Suprapubic skin (tissue), 4 donors: ENCODE measurements at places on chromosomes 7 and 10. TPM values are rescaled to one million over a fixed set of nuclear protein-coding genes. Genes with fewer than 3 reads are reported as not detected.

Gene PNLIPRP3
- total RNA-seq: 47.5 TPM

Gene CCL24
- 2.6 TPM for total RNA-seq

Gene KAT6B
- 47.6 TPM for total RNA-seq

Gene AMZ1
- not detected for total RNA-seq

Gene CLEC2L
- total RNA-seq: not detected

GRCh38 chr7:101731502-101732084 lies 85.8 kb upstream of the CUX1 start:
- no peak overlapping the region for H3K27ac ChIP-seq
- no peak for DNase-seq
- no peak overlapping the region for H3K4me3 ChIP-seq
- peaks cover 11% of the 10 kb centered on the region for H3K4me1 ChIP-seq
- H3K36me3 ChIP-seq: no peaks in the 10 kb centered on the region

GRCh38 chr7:45085619-45086200 lies 3.1 kb downstream of the NACAD start:
- H3K4me3 ChIP-seq: no peak overlapping the region
- peaks cover 13% of the 10 kb centered on the region for H3K4me1 ChIP-seq
- H3K27me3 ChIP-seq: peaks cover 5% of the 10 kb centered on the region
- DNase-seq: no peak
- no peaks in the 10 kb centered on the region for H3K36me3 ChIP-seq

GRCh38 chr10:68784476-68784875 lies 42.9 kb upstream of the STOX1 start:
- H3K4me3 ChIP-seq: no peak overlapping the region
- H3K4me1 ChIP-seq: no peaks in the 10 kb centered on the region
- no peak for DNase-seq
- H3K27ac ChIP-seq: no peak overlapping the region

DNA sequence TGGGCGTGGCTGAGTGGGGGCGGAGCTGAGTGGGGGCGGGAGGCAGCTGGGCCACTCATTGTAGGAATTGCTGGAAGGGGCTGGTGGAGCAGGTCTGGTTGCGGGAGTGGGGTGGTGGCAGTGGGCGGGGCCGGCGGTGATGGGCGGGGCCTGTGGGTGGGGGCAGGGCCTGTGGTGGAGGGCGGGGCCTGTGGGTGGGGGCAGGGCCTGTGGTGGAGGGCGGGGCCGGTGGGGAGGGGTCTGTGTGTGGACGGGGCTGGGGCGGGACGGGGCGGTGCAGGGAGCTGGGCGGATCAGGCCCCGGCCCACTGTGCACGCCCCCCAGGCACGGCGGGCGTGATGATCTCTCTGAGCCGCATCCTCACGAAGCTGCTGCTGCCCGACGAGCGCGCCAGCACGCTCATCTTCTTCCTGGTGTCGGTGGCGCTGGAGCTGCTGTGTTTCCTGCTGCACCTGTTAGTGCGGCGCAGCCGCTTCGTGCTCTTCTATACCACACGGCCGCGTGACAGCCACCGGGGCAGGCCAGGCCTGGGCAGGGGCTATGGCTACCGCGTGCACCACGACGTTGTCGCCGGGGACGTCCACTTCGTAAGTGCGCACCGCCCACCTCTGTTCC lies 14.0 kb downstream of the SLC29A4 start:
- H3K4me3 ChIP-seq: peak overlapping the region; percentile 18
- H3K36me3 ChIP-seq: no peaks in the 10 kb centered on the region
- peaks cover 4% of the 10 kb centered on the region for H3K27me3 ChIP-seq
- H3K27ac ChIP-seq: no peak overlapping the region
- no peak for DNase-seq

DNA sequence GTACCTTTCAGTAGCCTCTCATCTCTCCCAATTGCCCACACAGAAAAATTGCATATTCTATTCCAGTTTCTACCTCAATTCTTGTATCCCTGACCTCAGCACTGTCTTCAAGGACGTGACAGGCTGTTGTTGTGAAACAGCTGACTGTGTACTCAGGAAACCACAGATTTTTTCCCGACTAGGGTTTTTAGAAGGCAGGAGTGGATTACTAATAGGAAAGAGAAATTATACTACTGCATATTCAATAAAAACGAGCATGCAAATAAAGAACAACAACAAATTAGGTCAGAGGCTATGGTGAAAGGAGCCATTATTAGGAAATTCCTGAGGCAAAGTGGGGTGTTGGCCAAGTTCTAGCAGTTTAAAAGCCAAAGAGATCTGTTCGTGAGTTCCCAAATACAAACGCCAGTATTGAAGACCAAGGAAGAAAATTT lies 93.4 kb downstream of the DOCK4 start:
- no peak overlapping the region for H3K4me3 ChIP-seq
- no peaks in the 10 kb centered on the region for H3K36me3 ChIP-seq
- DNase-seq: peak; percentile 66
- peak overlapping the region; percentile 77 for H3K27ac ChIP-seq

GRCh38 chr7:109336531-109336930 lies 766.9 kb downstream of the DNAJB9 start:
- no peaks in the 10 kb centered on the region for H3K27me3 ChIP-seq
- no peaks in the 10 kb centered on the region for H3K4me1 ChIP-seq
- H3K4me3 ChIP-seq: no peak overlapping the region
- no peak for DNase-seq
- no peaks in the 10 kb centered on the region for H3K36me3 ChIP-seq
- no peak overlapping the region for H3K27ac ChIP-seq

DNA sequence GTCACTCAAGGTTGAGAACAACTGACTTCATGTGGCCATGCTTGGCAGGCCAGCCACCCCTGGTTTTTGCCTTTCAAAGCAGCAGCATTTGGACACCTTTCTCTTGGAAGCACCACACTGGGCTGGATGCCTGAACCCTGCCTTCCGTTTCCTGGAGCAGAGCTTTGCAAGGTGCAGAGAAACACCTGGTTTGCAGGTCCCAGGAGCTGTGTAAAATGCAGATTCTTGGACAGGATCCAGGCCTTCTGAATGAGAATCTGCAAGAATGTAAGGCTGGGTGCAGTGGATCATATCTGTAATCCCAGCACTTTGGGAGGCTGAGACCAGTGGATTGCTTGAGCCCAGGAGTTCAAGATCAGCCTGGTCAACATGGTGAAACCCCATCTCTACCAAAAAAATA lies 18.0 kb upstream of the DUSP5 start:
- no peaks in the 10 kb centered on the region for H3K4me1 ChIP-seq
- H3K36me3 ChIP-seq: no peaks in the 10 kb centered on the region
- DNase-seq: no peak
- H3K27me3 ChIP-seq: no peaks in the 10 kb centered on the region
- no peak overlapping the region for H3K27ac ChIP-seq
